ENCODE measurements at places on chromosomes 7 and 10. TPM values are rescaled to one million over a fixed set of nuclear protein-coding genes. Genes with fewer than 3 reads are reported as not detected.

- no peak for DNase-seq
These were observed 4.5 kb downstream of the TNS3 start for GRCh38 chr7:47577321-47577919.

- peak; percentile 8 for DNase-seq
These were observed 1156.3 kb downstream of the SORCS3 start for GRCh38 chr10:105797234-105797890.

- no peak for DNase-seq
These were observed 85.2 kb downstream of the CHST15 start for GRCh38 chr10:124008187-124008586.

DNA sequence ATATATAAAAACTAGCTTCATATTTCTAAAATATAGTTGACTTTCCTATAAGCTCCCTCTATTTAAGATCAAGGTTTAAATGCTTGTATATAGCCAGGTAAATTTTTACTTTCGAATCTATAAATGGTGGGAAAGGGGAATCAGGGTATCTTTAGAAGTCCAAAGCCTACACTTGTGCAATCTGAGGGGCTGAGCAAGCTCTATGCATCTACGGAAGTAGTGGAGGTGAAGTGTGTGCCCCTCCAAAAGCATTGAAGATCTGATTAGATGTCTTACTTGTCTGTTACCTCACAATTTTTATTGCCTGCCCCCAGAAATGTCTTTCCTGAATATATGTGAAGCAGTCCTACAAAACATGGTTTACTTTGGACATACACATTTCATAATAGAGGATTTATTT is 1.6 kb downstream of the AKAP9 start:
- DNase-seq = no peak

DNA sequence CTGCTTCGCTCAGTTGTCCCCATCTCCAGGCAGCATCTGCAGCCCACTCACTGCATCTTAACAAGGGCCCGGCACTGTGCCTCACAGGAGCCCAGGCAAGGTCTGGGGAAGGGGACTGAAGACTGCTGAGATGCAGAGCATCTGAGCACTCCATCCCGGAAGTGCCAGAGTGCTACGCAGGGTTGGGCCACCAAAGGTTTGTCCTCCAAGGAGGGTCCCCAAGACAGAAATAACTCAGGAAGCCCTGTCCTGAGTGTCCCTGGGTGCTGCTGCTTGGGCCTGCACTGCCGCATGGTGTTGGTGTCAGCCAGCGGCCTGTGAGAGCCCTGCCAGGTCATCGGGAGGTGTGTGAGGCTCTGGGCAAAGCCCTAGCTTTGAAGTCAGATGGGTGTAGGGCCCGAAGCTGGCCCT is 288.2 kb upstream of the ZMIZ1 start:
- DNase-seq = no peak

GRCh38 chr7:39413636-39414223 is 152.5 kb upstream of the YAE1 start:
- DNase-seq = no peak

DNA sequence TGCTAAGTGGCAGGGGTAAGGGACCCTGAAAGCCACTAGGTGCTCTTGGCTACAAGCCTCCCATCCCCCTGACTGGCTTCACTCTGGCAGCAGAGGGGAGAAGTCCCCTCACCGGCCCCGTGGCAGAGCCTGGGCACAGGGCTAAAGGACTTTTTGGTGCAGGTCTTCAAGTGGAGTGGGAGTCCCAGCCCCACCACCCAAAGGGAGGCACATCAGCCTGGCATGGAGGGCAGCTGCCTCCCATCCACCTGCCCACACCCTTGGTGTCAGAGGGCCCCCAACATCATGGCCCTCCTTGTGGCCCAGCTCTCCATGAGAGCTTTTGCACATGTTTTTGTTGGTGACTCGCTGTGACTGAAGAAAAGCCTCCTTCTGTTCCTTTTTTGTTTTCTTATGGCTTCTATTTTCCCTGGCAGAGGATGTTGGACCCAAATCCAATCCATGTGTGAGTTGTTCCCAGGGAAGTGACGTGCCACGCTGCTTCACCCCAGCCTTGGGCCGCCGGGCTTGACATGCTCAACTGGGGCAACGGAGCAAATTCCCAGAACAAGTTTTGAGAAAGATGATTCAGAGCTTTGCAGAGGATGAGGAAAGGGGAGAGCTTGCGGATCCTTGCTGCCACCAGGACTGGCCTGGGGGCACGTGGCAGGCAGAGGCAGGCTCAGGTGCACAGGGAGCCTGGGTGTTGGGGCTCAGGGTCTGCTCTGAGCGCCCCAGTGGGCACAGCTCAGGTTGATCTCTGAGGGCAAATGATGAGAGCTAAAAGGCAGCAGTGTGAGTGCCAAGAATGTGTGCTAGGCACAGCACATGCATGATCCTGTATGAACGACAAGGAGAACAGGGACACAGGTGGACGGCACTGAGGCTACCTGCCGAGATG is 1.9 kb upstream of the AEBP1 start:
- DNase-seq = no peak

DNA sequence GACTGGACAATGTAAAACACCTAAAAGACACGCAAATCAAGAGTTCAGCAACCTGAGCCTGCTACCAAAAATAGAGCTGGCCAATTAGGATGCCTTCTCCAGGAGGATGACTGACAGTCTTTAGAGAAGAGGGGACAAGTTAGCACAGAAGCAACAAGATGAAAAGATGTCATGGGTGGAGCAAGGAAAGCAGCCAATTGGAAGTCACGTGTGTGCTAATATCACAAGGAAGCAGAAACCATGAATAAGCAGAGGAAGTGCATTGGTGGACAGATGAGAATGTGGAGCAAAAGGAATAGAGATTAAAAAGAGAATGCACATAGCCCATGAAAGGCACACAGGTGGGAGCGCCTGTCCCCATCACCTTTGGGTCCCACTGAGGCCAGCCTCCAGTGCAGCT is 148.1 kb downstream of the SLC25A13 start:
- no peak for DNase-seq

DNA sequence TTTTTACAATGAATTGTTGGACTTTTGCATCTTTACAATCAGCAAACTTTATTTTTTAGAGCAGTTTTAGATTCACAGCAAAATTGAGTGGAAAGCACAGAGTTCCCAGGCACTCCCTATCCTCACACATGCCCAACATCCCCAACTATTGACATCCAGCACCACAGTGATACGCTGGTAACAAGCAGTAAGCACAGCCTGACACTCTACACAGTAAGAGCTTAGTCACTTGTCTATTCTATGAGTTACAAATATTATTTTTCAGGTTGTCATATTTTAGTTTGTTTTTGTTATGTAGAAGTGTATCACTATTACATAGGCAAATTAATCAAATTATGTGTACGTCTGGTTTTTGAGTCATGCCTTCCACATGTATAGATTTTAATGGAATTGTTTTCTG is 27.0 kb upstream of the GIMAP7 start:
- DNase-seq = no peak

GRCh38 chr10:1660815-1661214 is 76.5 kb downstream of the ADARB2 start:
- DNase-seq = no peak

DNA sequence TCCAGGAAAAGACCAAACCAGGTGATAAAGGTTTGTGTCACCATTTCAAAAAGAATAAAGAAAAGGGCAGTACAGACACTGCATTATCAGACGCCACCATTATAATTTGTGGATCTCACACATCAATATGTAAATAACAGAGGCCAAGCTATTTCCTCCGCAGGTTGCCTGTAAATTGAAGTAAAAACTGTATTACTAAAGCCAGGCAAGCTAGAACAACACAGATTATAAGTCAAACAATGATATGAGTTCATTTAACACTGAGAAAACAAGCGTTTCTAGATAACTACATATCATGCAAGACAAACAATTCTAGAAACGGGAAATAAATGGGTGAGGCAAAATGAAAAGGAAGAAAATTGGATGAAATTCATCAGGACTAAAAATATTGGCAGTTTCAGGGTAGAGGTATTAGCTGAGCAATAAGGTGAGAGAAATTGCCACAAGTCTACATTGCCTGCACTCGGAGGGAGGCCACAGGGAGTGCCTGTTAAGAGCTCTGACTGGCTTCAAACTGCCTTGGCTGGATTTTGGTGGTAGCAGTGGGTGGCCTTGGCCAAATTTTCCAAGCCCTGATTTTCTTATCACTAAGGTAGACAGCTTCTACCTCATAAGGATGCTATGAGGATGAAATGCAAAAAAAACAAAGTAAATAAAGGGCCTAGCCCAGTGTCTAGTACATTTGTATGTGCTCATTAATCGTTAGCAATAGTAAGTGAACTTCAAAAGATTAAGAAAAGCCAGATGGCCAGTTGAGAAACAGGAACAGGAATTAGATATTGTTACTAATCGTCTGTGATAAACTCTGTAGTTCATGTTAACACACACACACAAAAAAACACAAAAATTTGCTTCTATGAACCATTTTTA is 240.0 kb upstream of the NFE2L3 start:
- no peak for DNase-seq

DNA sequence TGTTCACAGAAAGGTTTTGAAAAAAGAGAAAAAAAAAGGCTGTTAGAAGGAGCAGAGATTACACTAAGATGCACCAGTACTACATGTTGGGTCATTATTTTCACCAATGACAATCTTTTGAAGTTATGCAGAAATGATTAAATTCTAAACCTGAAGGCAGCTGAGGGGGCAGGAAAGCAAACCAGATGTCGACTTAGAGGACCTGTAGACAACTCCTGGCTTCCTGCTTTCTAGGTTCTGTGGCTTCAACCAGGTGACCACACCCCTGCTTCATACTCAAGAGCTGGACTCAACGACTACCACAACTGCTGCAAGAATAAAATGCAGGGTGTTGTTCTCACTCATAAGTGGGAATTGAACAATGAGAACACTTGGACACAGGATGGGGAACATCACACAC is 30.0 kb downstream of the MYOF start:
- DNase-seq = peak; percentile 83

GRCh38 chr7:124918662-124919061 is 11.0 kb downstream of the POT1 start:
- no peak for DNase-seq

GRCh38 chr7:87498893-87499292 is 23.4 kb upstream of the ABCB4 start:
- no peak for DNase-seq

GRCh38 chr7:32901629-32902028 is 10.1 kb upstream of the KBTBD2 start:
- no peak for DNase-seq

GRCh38 chr10:118965096-118965495 is 64.4 kb upstream of the NANOS1 start:
- no peak for DNase-seq

DNA sequence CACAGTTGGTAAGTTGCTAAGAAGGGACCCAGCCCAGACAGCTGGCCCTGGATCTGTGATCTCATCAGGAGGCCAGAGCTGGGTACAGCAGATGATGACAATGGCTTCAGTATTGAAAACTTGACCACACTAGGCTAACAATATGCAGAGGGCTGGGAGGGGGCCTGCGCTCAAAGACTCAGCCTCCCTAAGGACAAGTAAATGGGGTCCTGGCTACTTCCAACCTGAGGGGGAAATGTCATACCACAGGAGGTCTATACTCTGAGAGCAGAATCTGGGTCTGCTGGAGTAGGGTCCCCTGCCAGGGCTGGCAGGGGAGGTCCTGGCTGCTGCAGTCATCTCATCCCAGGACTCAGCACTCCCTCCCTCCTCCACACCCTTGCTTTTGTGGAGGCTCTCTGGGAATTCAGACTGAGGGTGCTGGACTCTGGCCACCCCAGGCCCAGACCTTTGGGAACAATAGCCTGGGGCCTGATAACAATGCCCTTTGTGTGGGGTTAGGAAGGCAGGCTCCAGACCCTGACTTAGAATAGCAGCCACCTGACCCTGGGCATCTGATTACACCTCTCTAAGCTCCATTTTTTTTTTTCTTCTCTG is 1.4 kb downstream of the FXYD4 start:
- DNase-seq = no peak

- no peak for DNase-seq
These were observed 166.6 kb upstream of the MKLN1 start for GRCh38 chr7:131161103-131161502.

- DNase-seq = no peak
These were observed 468.1 kb upstream of the ADARB2 start for GRCh38 chr10:2205406-2205805.

- DNase-seq = no peak
These were observed 2.7 kb upstream of the HOXA11 start for GRCh38 chr7:27187475-27188385.

DNA sequence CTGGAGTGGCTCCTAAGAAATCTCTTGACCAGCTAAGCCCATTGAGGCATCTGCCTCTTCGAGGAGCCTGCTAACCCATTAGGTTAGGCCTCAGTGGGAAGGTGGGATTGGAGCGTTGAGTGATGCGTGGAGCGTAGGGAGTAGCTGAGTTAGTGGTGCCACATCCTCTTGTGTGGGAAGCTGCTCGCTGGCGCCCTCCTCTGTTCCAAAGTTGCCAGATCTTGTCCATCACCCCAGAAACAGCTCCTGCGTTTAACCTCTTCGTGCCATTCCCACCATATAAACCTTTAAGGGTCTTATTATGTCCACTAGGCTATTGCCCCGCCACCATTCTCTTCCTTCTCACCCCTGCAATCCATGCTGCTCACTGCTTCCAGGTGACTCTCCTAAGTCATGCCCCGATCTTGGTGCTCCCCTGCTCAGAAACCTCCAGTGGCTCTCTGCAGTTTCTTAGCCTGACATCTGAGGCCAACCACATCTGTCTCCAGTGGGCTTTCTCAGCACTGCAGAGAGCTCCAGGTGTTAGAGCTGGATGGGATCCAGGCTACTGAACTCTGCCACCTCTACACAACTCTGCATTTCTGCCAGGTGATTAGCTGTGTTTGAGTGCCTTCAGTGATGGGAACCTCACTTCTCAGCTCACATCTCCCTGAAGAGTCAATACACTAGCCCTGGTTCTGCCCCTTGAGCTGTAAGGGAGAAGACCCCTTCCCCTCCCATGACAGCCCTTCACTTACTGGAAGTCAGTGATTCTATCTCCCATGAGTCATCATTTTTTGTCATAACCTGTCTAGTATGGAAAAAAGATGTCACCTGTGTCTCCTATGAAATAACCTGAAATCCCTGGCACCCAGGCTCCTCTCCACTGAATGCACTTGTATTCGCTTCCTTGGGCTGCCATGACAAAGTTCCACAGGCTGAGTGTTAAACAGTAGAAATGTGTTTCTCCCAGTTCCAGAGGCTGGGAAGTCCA is 65.0 kb upstream of the FGFR2 start:
- no peak for DNase-seq

The AZGP1 gene
- not detected for total RNA-seq

The EN2 gene
- total RNA-seq = not detected

The VAX1 gene
- not detected for total RNA-seq

The CCDC186 gene
- total RNA-seq = 60.1 TPM

The OR2A42 gene
- total RNA-seq = 0.30 TPM

The LAMB4 gene
- total RNA-seq = not detected

The PIP gene
- not detected for total RNA-seq

The GPER1 gene
- not detected for total RNA-seq

The IKZF1 gene
- total RNA-seq = 376 TPM

The CYP3A5 gene
- not detected for total RNA-seq

The EMX2 gene
- not detected for total RNA-seq

The NUTM2E gene
- total RNA-seq = not detected

The GBX1 gene
- not detected for total RNA-seq

The TAS2R3 gene
- 0.59 TPM for total RNA-seq

The HMX2 gene
- not detected for total RNA-seq

The HSPB1 gene
- total RNA-seq = 23.0 TPM

The MMP21 gene
- total RNA-seq = 0.59 TPM
